ENCODE measurements at places on chromosomes 5 and 9. TPM values are rescaled to one million over a fixed set of nuclear protein-coding genes. Genes with fewer than 3 reads are reported as not detected.
A peak's percentile ranks its signal among the peaks of the same experiment; 100 is the strongest.

- DNase-seq, result no peak
Observed at GRCh38 chr5:158414333-158414762, 555.4 kb upstream of the CLINT1 start.

DNA sequence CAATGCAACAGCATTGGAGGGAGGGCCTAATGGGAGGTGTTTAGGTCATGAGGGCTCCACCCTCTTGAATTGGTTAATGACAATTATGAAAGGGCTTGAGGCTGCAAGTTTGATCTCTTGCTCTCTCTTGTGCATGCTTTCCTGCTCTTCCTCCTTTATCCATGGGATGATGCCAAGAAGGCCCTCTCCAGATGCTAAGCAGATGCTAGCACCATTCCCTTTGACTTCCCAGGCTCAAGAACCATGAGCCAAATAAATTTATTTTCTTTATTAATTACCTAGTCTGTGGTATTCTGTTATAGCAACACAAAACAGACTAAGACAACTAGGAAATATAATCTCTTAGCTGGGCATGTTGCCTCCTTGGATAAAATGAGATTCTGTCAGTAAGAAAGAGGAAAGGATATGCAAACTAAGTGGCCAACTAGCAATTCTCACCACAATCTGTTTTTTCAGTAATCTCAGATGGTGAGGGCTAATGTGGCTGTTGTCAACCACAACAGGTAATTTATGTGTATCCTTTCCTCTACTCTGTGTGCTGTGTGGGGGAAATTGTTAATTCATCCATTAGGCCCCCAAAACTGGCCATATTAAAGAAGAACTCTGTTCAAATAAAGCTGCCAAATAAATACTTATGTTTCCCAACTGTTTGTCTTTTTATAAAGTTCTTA is 269.1 kb upstream of the CD180 start:
- no peak for DNase-seq

- no peak for DNase-seq
Observed at GRCh38 chr5:106311230-106311915, 1359.4 kb downstream of the EFNA5 start.

DNA sequence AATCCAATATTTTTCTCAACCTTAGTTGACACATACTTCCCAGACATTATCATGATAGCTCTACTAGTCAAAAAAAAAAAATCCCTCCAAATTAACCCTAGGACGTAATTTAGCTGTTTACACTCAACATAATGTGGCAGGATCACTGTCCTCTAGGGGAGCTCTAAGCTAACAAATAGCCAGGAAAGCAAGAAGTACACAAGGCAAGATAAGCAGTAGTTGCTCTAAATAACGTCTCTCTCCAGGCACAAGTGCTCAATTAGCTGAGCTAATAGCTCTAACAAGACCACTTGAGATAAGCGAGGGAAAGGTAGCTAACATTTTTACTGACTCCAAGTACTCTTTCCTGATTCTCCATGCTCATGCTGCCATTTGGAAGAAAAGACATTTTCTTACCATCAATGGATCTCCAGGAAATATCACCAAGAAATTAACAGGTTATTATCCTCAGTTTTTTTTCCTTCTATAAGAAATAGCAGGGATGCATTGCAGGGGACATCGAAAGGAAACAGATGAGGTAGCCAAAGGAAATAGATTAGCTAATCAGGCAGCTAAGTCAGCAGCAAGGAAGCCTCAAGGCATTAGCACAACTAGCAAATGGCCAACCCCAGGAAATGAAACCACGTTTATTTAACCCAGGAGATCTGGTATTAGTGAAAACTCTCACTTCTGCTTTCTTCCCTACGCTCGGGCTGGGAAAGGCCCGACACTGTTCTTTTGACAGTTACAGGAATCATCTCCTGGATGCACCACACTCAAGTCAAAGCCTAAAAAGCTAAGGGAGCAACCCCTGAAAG is 614.1 kb downstream of the PTPRD start:
- DNase-seq, result peak; percentile 10

Gene ANKRD18B
- total RNA-seq, result 3.7 TPM

Gene DNAJB5
- total RNA-seq, result 9.5 TPM

GRCh38 chr5:8686707-8687106 is 817.8 kb downstream of the MTRR start:
- DNase-seq, result peak; percentile 23

DNA sequence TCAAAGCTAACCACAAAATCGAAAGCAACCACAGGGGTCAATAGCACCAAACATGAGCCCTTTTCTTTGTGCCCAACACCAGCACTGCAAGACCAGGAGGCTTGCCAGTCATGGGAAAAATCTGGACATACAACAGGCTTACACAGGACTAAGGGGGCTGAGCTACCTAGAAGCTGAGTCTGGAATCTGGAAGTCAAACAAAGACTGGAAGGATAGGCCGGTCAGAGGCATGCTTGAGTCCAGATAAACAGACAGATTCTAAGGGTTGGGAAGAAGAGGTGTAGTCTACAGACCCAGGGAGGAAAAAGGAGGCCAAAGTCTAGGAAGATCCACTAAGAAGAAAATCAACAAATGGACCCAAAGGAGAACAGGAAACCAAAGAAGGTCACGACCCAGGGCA is 73.3 kb downstream of the MYO10 start:
- DNase-seq, result no peak

Gene CCL27
- total RNA-seq, result not detected

Gene ADAMTSL2
- not detected for total RNA-seq

Gene RARS1
- total RNA-seq, result 263 TPM

- DNase-seq, result peak; percentile 6
Observed at GRCh38 chr5:67693956-67694809, 497.6 kb upstream of the CD180 start.

Gene TPRN
- total RNA-seq, result 12.0 TPM

- DNase-seq, result no peak
Observed at GRCh38 chr9:14300040-14300439, 13.9 kb downstream of the NFIB start.

GRCh38 chr5:137368651-137369050 is 130.5 kb downstream of the SPOCK1 start:
- DNase-seq, result no peak

Gene LRRC70
- 0.27 TPM for total RNA-seq

DNA sequence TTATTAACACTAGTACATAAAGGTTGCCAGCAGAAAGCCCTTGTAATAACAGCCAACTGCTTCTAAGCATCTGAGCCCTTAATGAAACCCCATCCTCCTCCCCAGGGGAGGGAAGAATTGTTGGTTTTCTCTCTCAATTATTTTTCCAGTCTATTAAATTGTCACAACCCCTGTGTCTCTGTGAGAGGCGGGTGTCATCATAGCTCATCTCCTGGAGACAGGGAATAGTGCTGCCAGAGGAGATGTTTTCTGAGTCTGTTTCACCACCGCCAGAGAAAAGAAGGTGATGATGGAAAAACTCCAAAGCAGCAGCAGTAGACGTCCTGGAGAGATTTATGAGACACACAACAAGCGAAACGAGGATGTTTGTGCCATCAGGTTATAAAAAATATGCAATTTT is 271.1 kb upstream of the NMUR2 start:
- no peak for DNase-seq

DNA sequence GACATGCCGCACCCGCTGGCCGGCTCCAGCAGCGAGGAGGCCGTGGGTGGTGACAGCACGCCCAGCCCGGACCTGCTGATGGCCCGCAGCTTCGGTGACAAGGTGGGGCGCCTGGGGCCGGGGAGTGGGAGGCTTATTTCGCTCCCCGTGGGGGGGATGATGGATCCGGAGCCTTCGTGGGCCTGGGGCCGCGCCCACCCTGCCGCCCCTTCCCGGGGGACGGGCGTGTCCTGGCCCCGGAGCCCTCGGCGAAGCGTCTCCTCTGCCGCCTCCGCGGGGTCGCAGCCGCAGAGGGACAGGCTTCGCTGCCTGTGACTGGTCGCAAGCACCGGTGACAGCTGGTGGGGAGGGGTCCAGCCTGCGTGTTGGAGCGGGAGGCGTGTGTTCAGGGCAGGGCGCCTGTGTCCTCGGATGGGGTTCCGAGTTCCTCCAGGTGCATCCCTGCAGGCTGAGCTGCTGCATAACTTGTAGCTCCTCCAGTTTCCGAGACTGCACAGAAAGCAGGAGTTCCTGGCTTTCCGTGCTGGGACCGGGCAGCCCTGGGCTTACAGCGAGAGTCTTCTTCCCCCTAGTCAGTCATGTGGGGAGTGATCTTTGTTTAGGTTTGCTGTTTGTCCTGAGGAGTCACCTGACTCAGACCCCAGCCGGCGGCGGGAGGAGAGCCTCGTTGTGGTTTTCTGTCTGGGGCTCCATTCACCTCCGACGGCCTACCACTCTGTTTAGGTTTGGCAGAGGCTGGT is 666 bp downstream of the SNX30 start:
- DNase-seq, result peak; percentile 89

DNA sequence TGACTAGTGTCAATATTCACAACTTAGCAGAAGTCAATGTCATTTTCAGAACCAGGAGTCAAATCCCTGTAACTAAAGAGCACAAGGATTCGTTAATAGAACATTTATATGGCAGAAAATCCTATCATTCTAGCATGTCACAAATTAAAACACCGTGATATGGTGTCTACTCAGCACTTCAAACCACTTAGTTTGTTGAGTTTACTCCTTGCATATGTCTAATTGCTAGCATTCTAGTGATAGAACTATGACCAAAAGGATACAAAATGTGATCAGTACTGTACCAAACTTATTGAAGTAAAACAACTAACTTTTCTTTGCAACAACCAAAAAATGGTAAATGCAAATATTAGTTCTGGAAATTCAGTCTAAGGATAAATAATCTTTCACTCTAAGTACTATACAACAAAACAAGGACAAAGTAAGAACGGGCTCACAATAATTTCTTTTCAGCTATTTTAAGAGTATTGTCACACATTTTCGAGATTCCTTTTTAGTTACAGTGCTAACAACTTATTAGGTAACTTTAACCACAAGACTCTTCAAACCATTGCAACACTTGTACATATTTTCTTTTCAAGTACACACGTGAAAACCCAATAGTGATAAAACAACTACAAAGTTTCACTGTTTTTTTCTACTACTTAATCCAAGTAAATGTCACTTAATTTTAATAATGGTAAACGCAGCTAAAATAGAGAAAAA is 845.2 kb upstream of the CDH10 start:
- DNase-seq, result peak; percentile 54

DNA sequence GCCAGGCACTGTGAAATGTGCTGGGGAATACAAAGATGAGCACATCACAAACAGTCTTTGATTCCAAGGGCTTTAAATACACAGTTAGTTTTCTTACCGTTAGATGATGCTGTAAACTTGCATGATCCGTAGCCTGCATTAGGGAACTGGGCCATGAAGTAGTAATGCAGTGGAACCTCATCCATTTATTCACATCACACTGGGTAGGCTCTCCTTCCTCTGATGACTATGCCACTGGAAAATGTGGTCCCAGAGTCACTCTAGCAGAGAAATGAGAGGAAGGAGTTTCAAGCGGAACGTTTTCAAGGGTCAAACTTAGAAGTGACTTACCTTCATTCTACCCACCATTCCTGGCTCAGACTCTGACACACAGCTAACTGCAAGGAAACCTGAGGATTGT is 26.4 kb downstream of the ZFAND5 start:
- no peak for DNase-seq

GRCh38 chr5:28766565-28767158 is 1728.3 kb upstream of the CDH9 start:
- no peak for DNase-seq

- no peak for DNase-seq
Observed at GRCh38 chr9:98018347-98018746, 35.2 kb downstream of the ANP32B start.

Gene PCDH12
- 0.14 TPM for total RNA-seq

Gene CDHR2
- total RNA-seq, result not detected

DNA sequence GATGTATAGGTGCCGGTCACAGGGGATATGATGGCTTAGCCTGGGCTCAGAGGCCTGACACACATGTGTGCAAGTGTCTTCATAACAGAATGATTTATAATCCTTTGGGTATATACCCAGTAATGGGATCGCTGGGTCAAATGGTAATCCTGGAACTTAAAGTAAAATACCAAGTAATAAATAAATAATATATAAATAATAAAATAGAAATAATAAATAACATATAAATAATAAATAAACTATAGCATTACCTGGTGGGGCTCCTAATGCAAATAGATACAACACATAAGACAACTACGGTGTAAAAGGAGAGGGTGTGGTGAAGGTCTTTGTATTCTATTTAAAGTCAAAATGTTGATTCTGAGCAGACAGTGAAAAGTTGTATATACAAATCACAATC is 68.5 kb upstream of the GFPT2 start:
- DNase-seq, result no peak

Gene COL27A1
- total RNA-seq, result 19.1 TPM

Gene NOTCH1
- 11.4 TPM for total RNA-seq

- peak; percentile 28 for DNase-seq
Observed at GRCh38 chr5:101535626-101536025, 632.5 kb upstream of the ST8SIA4 start.

Gene IFNA21
- total RNA-seq, result not detected

GRCh38 chr9:26296910-26297572 is 595.6 kb downstream of the CAAP1 start:
- DNase-seq, result peak; percentile 54

Data from HT1080 (cell line).